ENCODE measurements at places on chromosomes 3 and 15. TPM values are rescaled to one million over a fixed set of nuclear protein-coding genes. Genes with fewer than 3 reads are reported as not detected.

GRCh38 chr3:54862526-54862925, 65.3 kb downstream of the LRTM1 start:
- peak; percentile 88 for DNase-seq

Gene TMEM212
- not detected for total RNA-seq

DNA sequence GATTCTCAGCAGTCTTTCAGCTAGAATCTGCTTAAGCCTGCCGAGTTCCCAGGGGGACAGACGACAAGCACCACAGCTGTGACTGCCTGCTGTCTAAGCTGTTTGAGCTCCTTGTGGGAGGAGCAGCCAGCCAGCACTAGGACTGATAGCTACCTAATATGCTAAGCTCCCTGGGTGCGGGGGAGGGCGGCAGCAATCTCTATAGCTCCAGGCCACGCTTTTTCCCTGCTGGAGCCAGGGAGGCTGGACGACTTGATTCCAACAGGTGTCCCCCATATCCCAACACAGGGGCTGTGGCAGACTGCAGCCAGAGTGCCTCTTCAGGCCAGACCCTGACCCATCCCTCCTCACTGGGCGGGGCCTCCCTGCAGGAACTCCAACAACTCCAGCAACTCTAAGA, 134.1 kb upstream of the ARPP21 start:
- DNase-seq = no peak

GRCh38 chr15:76377217-76377616, 40.6 kb downstream of the ISL2 start:
- no peak for DNase-seq

Gene SERPINI2
- total RNA-seq = not detected

DNA sequence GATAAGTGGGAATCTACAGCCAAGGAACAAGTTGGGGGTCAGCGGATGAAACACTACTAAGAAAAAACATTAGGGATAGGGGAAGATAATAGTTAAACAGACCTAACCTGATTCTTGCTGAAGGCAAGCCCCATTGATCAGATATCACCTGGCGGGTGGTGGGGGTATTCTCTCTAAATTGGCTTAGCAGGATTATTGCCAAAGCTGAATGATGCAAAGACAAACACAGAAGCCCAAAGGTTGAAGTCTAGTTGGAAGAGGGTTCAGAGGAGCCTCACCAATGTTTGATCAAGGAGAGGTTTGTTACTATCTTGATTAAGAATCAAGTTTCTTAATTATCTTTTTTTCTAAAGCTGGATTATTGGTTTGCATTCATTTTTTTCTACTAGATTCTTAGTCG, 371.9 kb upstream of the CNTN4 start:
- DNase-seq = no peak

DNA sequence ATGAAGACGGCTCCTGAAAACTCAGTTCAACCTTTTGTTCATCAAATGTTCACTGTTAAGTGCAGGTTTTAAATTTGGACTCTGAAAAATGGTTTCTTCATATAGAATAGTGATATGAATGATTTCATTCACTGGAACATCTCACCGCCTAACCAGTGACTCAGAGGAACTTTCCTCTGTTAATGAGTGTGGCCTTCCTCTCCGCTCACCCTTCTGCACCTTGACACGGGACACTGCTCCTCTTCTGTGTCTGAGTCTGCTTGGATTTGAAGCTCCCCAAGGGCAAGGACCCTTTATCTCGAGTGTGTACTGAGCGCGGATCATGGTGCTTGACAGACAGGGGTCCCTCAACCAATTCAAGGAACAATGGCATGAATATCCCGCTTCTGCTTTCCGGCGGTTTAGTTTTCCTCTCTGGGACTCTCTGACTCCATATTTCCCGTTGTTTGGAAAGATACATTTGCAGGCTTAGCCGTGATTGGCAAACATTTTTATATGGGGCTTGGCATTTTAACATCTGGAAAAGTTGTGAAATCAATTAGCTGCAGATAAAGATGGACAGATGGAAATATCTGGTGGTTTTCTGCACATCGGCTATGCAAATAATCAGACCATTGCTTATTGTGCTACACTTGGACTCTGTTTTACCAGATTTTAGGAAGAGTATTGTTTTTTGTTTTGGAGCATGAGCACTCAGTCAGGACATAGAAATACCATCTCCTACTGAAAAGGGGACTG, 20.9 kb downstream of the KBTBD8 start:
- DNase-seq = no peak

DNA sequence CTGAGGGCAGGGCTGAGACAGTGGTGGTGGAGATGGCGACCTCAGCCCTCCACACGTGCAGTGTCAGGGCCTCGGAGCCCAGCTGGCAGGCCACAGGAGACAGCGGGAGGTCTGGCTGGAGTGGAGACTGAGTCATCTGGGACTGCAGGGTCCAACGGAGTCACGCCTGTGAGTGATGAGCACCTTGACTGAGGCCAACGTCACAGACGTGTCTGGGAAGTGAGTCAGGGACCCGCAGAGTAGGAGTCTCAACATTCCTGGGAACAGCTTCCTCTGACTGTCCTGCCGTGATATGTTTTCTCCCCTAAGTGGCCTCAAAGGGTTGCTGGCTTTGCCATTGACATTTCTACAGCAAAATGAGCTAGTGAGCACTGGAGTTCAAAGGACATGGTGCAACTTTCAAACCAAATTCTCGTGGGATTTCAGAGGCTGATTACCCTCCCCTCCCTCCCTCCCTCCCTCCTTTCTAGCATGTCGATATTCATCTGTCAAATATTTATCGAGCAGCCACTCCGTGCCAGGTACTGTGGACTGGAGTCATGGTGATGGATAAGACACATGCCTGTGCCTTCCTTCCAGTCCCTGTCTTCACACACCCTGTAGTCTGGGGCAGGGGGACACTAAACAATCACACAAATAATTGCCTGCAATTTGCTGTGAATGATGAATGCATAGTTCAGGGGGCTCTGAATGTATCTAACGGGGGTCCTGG, 53.3 kb upstream of the AMOTL2 start:
- DNase-seq = peak; percentile 100

GRCh38 chr15:98980899-98981228, 26.7 kb downstream of the PGPEP1L start:
- no peak for DNase-seq

- DNase-seq = peak; percentile 31
These were observed 1.2 kb downstream of the MEX3B start for GRCh38 chr15:82044373-82045178.

Data from M059J (cell line).